ENCODE measurements at places on chromosomes 16 and 17.

GRCh38 chr17:28173031-28173561 is 130.6 kb downstream of the NLK start:
- DNase-seq = no peak

DNA sequence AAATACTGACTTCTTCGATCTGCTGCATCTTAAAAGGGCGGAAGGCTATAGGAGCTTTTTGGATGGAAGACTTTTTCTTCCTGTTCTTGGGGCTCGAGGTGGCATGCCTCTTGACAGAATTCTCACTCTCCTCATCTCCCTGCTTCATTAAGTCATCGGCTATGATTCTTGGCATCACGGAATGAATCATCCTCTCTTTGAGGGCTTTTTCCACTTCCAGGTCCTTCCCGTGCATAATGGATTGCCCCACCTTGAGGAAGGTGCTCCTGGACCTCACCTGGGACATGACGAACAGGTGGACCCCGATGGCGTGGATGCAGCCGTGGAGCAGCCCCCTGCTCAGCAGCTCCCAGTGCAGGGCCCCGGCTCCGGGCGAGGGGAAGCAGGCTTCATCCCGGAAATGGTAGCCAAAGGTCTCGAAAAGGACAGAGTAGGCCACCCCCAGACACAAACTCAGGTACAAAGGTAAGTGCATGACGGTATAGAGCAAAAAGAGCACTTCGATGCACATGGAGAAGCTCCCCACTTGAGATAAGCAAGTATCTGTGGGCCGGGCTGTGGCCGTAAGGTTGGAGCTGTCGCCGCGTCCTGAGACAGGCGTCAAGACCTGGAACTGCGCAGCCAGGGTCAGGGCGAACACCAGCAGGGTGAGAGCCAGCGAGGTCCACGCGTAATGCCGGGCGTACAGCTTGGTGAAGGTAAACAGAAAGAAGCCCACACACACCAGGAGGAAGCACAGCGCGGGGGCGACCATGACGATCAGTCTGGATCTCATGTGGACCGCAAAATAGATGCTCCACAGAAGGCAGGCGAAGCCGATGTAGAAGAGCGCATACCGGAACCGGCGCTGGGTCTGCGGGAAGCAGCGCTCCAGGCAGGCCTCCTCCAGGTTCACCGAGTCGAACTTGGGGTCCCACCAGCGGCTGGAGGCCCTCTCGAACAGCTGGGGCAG is 1.7 kb downstream of the ADCY9 start:
- no peak for DNase-seq

DNA sequence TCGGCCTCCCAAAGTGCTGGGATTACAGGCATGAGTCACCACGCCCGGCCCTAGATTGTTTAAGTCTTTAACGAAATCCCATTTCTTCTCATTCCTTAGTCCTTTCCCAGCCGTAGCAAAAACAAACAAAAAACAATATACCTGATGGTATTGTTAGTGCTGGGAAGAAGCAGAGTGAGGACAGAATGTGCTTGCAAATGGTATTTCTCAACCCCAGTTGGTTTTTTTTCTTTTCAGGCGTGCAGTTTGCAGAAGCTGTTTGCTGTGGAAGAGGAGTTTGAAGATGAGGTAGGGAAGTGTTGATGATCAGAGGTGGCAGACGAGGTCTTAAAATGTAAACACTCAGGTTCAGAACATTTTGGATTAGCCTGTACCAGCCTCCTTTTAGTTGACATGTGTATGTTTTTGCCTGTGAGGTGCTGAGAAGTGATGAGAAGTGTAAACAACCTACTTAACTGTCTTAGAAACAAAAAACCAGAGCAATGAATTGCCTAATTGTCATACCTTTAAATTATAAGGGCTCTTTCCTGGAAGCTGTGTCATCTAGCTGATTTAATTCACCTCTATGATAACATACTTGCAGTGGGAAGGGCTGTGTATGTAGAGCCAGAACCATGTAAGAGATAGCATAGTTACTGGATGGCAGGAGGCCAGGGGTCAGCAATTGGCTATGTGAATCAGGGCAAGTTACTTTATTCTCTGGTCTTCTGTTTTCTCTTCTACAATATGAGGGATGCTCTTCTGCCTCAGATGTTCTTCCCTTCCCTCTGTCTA is 3.4 kb downstream of the HROB start:
- DNase-seq = no peak

- DNase-seq = peak; percentile 66
These were observed 59.1 kb downstream of the TIMM22 start for GRCh38 chr17:1055751-1056645.

DNA sequence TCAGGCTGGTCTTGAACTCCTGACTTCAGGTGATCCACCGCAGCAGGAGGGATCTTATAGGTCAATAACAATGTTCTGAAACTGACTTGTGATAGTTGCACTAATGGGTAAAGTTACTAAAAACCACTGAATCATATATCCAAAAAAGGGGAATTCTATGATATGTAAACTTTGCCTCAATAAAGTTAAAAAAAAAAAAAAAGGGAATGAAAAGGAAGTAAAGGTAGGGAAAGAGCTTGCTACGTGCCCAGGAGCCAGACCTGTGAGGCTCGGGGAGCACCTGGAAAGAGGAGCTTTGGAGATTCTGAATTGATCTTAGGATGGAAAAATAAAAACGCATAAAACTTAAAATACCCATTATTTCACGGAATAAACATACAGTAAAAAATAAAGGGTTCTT is 20.8 kb upstream of the TRAP1 start:
- no peak for DNase-seq

GRCh38 chr16:60788631-60789030 is 1247.6 kb downstream of the CDH8 start:
- DNase-seq = no peak

GRCh38 chr16:54651440-54652195 is 279.0 kb upstream of the IRX5 start:
- DNase-seq = no peak

- no peak for DNase-seq
These were observed 91.4 kb upstream of the DYNLRB2 start for GRCh38 chr16:80449392-80449791.

DNA sequence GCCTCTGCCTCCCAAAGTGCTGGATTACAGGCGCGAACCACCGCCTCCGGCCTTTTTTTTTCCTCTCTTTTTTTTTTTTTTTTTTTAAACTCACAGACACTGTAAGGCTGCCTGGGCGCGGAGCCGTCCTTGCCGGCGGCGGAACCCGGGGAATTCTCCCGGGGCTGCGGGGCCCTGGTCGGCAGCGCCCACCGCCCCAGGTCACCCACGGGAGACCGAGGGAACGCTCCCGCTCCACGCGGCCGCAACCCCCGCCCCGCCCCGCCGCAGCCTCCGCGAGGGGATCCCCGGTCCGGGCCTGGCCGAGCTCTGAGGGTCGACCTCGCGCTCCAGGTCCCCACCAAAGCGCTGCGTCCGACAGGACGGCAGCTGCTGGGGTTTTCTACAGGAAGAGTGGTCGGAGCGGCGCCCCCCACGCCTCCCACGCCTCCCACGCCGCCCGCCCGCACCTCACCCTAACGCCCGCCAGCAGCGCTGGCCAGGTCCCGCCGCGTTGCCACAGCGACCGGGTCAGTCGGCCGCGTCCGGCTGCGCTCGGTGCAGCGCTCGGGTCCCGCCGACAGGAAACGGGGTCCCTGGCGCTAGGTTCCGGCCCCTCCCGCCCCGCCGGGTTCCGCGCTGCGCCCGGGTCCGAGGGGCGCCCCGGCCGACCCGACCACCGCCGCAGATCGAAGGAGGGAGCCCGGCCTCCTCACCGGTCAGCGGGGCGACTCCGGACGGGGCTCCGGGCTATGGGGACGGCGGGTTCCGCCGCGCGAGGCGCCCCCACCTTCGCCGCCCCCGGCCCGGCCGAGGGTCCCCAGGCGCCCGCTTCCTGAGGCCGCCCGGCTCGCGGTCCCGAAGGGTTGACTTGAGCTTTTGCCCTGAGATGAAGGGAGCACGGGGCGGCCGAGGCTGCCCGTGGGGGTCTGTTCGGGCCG is at the start of gene CCDC57:
Gene CCDC57, minus strand, starts transcription at position 512 of the 920 bp plus-strand sequence. CDS start 10,898 bp downstream, outside the sequence.
- peak; percentile 84 for DNase-seq

GRCh38 chr17:2390199-2390836 is 10.5 kb downstream of the MNT start:
- DNase-seq = no peak

DNA sequence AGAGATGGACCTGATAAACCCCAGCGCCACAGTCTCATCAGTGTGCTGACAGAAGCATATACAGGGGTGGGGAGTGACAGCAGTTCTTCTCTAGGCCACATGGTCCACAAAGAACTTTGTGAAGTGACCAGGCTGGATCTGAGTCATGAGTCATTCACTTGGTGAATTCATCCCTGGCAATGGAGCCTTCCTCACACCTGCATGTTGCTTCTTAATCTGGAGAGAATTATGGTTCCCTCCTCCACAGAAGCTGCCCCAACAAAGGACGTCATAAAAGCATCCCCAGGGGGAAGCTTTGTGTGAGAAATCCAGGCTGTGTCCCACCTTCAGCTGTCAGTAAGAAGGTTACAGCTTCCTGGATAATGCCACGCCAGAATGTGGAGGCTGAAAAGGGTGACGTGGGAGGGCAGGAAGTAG is 215.6 kb upstream of the MAF start:
- no peak for DNase-seq

DNA sequence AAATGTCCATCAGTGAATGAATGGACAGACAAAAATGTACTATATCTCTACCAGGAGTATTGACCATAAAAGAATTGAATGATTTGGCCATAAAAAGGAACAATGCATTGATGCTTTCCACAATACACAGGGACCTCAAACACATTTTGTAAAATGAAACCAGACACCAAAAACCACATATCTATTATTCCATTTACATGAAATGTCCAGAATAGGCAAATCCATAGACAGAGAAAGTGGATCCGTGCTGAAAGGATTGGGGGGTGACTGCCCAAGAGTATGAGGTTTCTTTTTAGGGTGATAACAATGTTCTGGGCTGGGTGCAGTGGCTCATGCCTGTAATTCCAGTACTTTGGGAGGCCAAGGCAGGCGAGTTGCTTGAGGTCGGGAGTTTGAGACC is 6.9 kb upstream of the LITAF start:
- peak; percentile 55 for DNase-seq

DNA sequence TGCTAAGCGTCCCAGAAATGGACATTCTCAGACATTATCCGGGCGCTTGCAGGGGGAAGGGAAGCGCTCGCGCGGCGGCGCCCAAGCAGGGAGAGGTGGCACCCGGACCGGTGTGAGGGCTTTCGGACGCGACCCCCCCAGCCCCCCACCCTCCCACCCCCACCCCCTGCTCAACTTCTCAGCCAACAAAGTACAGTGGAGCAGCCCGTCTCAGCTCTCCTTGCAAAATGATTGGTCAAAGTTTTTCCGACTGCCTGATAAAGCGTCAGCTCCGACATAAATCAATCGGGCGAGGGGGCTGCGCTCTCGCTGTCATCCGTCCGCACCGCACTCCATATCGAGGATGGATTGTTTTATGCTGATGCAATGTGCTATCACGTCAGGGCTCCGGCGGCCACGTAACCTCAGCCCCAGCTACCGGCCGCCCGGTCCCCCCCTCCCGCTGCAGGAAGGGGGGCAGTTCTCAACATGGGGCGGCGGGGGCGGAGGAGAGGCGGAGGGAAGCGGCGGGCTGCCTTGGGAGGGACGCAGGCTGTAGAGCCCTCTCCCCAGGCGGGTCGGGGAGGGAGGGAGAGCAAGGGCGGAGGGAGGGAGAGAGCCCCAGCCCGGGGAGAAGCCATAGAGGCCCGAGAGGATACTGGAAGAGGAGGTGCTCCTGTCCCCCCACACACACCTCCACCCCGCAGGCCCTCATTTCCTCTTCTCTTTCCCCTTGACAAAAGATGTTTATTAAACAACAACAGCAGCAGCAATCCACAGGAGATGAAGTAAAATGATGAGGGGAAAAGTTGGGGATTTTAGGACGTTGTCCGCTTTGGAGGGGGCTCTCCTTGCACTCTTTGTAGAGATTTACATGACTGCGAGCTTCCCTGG is at the start of gene HOXB9:
Gene HOXB9, minus strand, starts transcription at position 114 of the 873 bp plus-strand sequence. Its CDS starts 89 bp downstream, at position 25.
- DNase-seq = no peak

- DNase-seq = peak; percentile 92
These were observed 863 bp downstream of the ADCY9 start for GRCh38 chr16:4115209-4115948.

DNA sequence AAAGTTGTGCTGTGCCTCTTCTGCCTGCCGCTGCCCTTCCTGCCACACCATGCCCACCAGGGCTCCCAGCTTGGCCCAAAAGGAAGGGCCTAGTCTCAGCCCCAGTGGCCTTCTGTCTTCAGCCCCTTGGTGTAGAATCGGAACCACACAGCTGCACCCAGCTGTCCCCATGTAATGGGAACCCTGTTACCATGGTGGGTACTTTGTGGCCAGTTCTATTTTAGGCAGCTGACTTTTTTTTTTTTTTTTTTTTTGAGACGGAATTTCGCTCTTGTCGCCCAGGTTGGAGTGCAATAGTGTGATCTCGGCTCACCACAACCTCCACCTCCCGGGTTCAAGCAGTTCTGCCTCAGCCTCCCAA is 163.3 kb upstream of the GSE1 start:
- DNase-seq = no peak

DNA sequence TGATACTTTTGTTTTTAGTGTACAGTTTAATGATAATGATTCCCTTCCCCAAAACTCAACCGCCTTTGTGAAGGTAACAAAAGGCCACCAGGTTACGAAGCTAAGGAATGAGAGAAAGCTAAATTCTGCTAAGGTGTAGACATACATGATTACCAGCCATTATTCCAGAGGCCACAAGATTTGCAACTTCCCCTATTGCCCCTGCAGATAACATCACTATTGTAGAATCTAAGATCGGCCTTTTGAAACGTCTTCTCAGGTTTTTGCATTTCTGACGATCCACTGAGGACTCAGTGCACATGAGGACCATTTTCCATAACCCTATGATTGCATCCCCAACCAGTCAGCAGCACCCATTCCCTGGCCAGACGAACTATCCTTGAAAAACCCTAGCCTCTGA is 33.9 kb upstream of the SNN start:
- no peak for DNase-seq

DNA sequence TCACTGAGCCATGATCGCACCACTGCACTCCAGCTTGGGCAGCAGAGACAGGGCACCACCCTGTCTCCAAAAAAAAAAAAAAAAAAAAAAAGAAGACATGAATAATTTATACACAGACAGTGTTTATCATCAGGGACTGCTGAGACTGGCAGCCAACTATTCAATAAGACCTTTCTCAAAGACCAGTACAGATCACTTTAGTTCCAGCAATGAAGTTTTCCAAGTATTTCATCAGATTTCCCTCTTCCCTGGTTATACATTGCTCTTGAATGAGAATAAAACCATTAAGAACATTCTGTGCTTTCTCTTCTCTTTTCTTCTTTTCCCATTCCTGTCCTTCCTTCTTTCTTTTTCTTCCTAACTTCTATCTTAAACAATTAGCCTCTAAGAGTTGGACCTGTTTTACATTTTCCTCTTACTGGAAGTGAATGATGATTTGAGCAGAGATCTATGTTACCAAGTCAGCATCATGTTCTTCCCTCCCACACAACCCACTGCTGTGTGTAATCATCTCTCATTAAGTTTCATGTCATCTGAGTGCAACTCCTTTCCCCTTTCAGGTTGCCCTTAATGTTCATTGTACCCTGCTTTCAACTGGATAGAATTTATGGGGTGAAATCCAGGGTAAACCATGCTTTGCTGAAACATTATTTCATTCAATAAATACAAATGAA is 35.9 kb upstream of the SMIM36 start:
- peak; percentile 69 for DNase-seq

GRCh38 chr16:53435066-53435688 is 906 bp downstream of the RBL2 start:
- DNase-seq = peak; percentile 83
